ENCODE measurements at places on chromosomes 1 and 21. TPM values are rescaled to one million over a fixed set of nuclear protein-coding genes. Genes with fewer than 3 reads are reported as not detected.

The CYP4A22 gene
- not detected for polyA plus RNA-seq

The COQ8A gene
- polyA plus RNA-seq, result 48.9 TPM

The WNT9A gene
- polyA plus RNA-seq, result 4.3 TPM

The CRNN gene
- not detected for polyA plus RNA-seq

The OLIG1 gene
- 0.11 TPM for polyA plus RNA-seq

The LCE2A gene
- not detected for polyA plus RNA-seq

The TBX19 gene
- polyA plus RNA-seq, result not detected

The TNFRSF1B gene
- 11.3 TPM for polyA plus RNA-seq

The CHI3L1 gene
- not detected for polyA plus RNA-seq

The GCLM gene
- 9.3 TPM for polyA plus RNA-seq

The SLC5A9 gene
- polyA plus RNA-seq, result 2.4 TPM

The GFI1 gene
- polyA plus RNA-seq, result 0.33 TPM

The OR2G6 gene
- polyA plus RNA-seq, result 0.03 TPM

The AJAP1 gene
- 0.56 TPM for polyA plus RNA-seq

The LEFTY2 gene
- not detected for polyA plus RNA-seq

The EEIG2 gene
- 12.6 TPM for polyA plus RNA-seq

The CFAP107 gene
- 2.5 TPM for polyA plus RNA-seq

The KCNT2 gene
- not detected for polyA plus RNA-seq

The TNFRSF4 gene
- not detected for polyA plus RNA-seq

The NEGR1 gene
- 30.5 TPM for polyA plus RNA-seq

The LENEP gene
- not detected for polyA plus RNA-seq

The PPFIA4 gene
- 69.7 TPM for polyA plus RNA-seq

The FCRL5 gene
- 0.15 TPM for polyA plus RNA-seq

The CFHR1 gene
- polyA plus RNA-seq, result 1.4 TPM

The TFF2 gene
- 0.25 TPM for polyA plus RNA-seq

The NPL gene
- 4.2 TPM for polyA plus RNA-seq

The C1orf146 gene
- 0.21 TPM for polyA plus RNA-seq

The ERMAP gene
- 8.4 TPM for polyA plus RNA-seq

The AMY1C gene
- not detected for polyA plus RNA-seq

The NRDC gene
- 181 TPM for polyA plus RNA-seq

The KCND3 gene
- polyA plus RNA-seq, result 0.77 TPM

The LEFTY1 gene
- 0.61 TPM for polyA plus RNA-seq

The ZCCHC17 gene
- polyA plus RNA-seq, result 33.2 TPM

The SYTL1 gene
- polyA plus RNA-seq, result not detected

The VASH2 gene
- 57.0 TPM for polyA plus RNA-seq

The MTARC2 gene
- polyA plus RNA-seq, result 26.5 TPM

The OR10J1 gene
- not detected for polyA plus RNA-seq

The TSSK3 gene
- polyA plus RNA-seq, result 3.0 TPM

The RGS21 gene
- polyA plus RNA-seq, result not detected

The MX2 gene
- 3.5 TPM for polyA plus RNA-seq

The CD34 gene
- 258 TPM for polyA plus RNA-seq
